ENCODE measurements at places on chromosomes 11 and 22.

- DNase-seq, result no peak
These were observed 5.9 kb upstream of the TOMM22 start for GRCh38 chr22:38675833-38676232.

DNA sequence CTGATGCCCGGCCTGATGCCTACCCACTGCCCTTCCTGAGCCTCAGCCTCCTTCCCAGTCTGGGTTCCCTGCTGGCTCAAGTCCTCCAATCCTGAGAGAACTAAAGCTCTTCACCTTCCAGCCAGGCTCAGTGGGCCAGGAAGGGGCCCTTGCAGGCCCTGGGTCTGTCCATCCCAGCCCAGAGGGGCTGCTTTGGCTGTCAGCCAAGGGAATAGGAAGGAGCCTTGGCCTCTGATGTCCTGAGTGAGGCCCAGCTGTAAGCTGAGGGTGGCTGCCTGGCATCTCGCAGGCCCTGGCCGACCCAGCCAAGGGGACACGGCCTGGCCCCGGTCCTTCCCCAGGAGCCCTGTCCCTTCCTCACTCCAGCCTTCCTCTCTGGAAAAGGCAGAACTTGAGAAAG lies 83.4 kb downstream of the DHCR7 start:
- no peak for DNase-seq

GRCh38 chr11:67045314-67045713 lies 11.3 kb upstream of the RHOD start:
- peak; percentile 91 for DNase-seq

- no peak for DNase-seq
These were observed 2.6 kb upstream of the C11orf91 start for GRCh38 chr11:33703234-33703633.

DNA sequence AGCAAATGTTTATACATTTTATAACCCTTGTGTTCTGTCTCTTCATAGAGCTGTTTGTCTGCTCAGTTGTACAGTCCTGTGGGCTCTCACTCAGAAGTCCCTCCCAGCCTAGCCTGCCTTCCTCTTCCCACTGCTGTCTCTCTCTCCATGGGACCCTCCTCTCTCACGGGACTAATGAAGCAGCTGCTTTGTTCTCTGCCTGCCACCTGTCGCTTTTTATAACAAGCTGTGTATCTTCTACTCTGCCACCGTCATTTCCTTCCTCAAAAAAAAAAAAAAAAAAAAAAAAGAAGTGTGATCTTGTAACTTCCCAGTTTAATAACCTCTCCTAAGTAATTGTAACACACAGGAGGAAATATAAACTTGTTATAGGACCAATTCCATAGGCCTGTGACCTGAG lies 92.2 kb upstream of the ALKBH3 start:
- DNase-seq, result no peak

DNA sequence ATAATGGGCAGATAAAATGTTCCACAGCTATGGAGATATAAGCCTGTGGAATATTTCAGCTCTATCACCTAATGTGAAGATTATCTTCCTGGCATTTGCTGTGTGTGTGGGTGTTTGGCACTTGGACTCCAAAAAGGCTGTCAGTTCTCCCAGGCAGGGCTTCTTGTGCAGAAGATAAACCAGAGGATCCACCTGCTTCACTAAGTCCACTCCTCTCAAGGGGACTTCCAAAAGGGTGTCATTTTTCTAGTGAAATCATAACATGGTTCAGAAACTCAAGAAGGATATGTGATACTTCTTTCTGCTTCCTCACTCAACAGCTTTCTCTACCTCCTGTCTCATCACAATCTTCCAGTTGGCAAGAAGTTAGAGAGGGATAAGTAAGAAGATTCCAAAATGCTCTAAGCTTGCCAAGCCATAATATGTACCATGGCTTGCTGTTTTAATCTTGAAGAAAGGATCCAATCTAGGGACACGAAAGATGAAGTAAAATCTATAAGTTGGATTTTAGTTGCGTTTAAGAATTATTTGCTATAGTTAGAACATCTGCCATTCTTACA lies 206.2 kb upstream of the MTMR2 start:
- no peak for DNase-seq

DNA sequence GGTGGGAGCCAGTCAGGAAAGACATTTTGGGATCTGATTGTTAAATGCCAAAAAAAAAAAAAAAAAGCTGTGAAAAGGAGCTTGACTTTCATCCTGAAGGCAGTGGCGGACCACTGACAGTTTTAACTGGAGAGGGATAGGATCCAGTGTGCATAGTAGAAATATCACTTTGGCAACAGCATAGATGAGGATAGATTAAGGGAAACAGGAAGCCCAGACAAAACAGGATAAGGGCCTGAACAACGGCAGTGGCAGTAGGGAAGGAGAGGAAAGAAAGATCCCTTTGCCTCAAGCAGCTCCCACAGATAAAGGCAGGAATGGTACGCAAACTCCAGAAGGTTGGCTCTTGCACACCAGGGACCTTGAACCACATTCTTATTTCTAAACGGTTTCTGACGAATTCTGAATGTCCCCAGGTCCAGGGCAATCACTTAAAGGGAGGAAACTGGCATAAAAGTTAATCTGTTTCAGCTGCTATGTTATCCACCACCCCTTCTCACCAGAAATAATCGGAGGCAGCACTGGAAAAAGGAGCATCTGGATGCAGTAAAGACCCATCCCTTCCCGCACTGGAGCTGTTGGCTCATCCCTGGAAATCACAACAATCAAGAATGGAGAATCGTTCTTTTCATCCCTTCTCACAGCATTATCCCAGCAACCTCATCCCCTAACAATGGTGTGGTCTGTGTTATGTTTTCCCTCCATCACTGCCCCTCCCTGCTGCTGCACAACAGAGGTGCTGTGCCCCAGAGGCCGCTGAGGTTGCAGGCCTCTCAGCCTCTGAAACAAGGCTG lies 99.1 kb downstream of the GAB2 start:
- DNase-seq, result no peak

DNA sequence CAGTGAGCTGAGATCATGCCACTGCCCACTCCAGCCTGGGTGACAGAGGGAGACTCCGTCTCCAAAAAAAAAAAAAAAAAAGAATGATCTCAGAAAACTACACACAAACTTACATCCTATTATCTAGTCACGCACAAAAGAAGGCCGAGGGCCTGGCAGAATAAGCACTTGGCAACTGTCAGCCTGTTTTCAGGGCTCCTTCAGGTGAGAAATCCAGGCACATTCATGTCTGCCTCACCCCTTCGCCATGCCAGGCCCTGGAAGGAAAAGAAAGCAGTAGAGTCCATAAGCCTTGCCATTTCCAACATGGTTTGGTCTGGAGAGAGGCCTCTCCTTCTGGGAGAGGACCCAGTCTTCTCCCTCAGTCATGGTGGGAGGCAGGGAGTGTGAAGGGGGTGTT lies 30.9 kb downstream of the C11orf58 start:
- no peak for DNase-seq

- no peak for DNase-seq
These were observed 3.6 kb downstream of the ASCL2 start for GRCh38 chr11:2266586-2267305.

- no peak for DNase-seq
These were observed 7.4 kb downstream of the DESI1 start for GRCh38 chr22:41613456-41613855.

DNA sequence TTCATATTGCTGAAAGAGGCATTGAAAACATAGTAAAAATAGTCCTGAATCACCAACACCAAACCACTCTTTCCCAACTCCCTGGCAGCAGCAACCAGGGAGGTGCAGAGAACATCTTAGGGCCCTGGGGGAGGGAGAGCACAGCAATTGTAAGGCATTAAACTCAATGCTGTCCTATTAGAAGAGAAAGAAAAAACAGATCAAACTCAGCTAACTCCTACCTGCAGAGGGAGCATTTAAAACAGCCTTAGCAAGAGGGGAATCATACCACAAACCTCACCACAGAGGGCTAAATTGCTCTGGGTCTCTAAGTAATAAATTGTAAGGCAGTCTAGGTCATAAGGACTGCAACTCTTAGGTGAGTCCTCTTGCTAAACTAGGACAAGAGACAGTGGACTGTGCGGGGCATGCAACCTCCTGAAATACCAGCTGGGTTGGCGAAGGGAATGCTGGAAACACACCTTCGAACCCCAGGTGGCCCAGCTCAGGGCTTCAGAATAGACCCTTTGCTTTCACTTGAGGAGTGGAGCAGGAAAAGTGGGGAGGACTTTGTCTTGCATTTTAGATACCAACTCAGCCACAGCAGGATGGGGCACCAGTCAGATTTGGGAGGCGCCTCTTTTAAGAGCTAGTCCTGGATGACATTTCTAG lies 697.1 kb upstream of the FAT3 start:
- no peak for DNase-seq

- no peak for DNase-seq
These were observed 85.2 kb downstream of the CCDC34 start for GRCh38 chr11:27277843-27278242.

- no peak for DNase-seq
These were observed 6.7 kb upstream of the PAX6 start for GRCh38 chr11:31817621-31818424.

DNA sequence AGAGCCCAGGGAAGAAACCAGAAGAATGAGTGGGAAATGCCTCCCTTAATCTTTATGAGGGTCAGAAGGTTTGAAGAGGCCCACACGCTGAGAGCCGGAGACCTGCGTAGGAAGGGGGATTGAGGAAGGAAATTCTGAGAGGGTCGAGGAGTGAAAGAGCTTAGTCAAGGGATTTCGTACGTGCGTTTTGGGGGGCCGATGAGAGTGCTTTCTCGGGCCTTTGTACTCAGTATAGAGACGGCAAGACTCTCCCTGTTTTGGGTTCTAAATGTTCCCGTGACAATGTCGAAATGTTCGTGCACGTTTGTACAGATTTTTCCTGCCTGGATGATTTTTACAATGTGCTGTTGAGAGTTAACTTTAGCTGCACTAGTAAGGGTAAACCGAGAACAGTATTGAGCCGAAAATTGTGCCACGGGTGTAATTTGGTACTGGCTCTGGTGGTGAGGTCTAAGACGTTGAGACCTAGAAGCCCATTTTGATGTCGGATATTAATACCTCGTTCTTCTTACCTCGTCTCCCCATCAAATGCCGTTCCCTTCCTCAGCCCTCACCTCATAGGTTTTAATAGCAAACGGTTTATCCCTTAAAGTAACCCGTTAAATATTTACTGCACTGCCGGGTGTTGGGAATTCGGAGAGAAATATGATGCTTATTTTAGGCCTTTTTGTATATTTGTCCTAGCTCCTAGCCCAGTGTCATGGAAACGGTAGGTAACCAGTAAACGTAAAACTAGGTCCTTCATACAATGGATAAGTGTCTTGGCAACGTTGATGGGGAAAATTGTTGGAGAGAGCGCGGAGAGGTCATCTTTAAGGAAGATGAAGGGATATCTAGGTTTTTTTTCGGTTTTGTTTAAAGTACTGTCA lies 734 bp downstream of the C11orf58 start:
- DNase-seq, result peak; percentile 30

DNA sequence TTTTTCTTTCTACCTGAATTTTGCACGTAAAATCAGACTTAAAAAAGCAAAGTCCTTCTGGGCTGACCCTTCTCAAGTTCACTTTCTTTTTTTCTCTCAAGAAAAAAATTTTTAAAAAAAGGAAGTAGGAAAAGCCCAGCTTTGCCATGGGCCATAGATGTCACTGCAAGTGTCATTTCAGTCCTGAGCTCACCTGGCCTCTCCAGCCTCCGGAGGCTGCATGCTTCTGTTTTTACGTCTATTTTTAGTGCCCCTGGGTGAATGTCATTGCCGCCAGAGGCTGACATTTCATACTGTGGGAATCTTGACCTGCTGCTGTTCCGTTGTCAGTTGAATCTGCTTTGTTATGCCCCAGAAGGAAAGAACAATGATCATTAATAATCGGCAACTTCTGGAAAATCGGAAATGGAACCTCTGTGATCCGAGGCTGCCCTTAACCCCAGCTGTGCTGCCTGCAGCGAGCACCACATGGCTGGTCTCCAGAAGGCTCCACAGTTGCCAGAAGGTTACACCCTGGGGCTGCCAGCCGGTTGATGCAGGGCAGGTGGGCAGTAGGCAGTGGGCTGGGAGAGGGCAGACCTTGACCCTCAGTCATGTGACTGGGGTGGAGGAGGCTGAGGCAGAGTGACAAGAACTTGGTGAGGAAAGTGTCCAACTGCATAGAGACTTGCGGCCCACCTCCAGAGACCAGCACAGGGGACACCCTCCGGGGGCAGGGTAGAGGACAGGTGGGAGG lies 16.7 kb upstream of the MYEOV start:
- no peak for DNase-seq

DNA sequence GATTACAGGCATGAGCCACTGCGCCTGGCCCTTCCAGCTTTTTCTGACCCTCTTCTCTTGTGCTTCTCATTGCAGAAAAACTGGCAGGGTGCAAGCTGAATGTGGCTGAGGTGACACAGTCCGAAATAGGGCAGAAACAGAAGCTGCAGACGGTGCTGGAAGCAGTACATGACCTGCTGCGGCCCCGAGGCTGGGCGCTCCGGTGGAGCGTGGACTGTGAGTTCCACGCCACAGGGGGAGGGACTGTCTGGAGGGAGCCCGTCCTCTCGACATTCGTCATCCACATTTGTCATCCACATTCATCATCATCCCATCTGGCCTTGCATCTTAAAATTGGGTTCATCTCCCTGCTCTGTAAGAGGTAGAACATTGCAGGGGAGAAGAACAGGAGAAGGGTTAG lies 49.3 kb upstream of the PARVG start:
- DNase-seq, result no peak

DNA sequence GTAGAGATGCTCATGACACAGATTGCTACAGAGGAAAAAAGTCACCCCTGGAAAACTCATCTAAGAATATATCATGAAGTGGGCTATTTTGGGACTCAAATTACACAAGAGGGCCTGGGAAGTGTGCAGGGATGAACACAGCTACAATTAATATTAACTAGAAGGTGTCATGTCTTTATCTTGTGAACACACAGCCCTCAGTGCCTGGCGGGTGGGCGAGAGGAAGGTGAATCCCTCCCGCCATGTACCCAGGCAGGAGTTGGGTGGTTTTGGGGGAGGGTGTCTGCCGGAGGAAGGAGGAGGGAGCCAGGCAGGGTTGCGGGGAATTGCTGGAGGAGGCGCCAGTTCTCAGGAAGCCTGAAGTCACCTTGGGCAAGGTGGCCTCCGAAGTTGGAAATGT lies 5.1 kb upstream of the FAM83F start:
- no peak for DNase-seq

DNA sequence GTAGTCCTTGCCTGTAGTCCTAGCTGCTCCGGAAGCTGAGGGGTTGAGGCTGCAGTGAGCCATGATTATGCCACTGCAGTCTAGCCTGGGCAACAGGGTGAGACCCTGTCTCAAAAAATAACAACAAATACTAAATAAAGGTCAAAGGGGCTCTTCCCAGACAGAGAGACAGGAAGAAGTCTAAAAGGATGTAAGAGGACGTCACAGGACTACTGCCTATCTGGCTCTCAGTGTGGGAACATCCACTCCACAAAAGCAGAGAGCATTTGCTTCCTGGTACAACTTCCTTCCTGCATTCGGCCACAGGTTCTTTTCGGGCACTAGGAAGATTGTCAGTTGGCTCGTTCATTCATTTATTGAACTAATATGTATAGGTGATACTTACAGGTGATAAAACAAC lies 110.6 kb downstream of the SGSM3 start:
- no peak for DNase-seq
